ENCODE measurements at places on chromosomes 7 and 10.

DNA sequence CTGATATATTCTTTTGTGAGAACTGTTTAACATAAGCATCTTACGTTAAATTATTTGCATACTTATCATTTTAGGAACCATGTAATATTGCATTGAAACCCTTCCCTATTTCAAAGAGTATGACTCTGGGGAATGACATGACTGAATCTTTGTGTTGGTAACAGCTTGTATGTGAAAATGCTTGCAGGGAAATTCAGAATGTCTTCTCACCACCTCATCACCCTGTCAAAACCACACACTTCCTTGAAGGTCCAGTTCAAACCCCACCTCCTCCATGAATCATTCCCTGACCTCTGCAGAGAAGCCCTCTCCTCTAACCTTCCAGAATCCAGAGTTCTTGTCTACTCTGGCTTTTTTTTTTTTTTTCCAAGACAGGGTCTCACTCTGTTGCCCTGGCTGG is 26.3 kb upstream of the NKX2-3 start:
- no peak for DNase-seq

GRCh38 chr7:52211930-52212329 is 823.5 kb upstream of the POM121L12 start:
- DNase-seq, result no peak

- no peak for DNase-seq
Measured at GRCh38 chr10:115044891-115045290, 48.3 kb upstream of the ATRNL1 start.

GRCh38 chr10:98963608-98964007 is 272.0 kb downstream of the HPSE2 start:
- DNase-seq, result no peak

- DNase-seq, result no peak
Measured at GRCh38 chr10:113410618-113411017, 142.2 kb upstream of the HABP2 start.

DNA sequence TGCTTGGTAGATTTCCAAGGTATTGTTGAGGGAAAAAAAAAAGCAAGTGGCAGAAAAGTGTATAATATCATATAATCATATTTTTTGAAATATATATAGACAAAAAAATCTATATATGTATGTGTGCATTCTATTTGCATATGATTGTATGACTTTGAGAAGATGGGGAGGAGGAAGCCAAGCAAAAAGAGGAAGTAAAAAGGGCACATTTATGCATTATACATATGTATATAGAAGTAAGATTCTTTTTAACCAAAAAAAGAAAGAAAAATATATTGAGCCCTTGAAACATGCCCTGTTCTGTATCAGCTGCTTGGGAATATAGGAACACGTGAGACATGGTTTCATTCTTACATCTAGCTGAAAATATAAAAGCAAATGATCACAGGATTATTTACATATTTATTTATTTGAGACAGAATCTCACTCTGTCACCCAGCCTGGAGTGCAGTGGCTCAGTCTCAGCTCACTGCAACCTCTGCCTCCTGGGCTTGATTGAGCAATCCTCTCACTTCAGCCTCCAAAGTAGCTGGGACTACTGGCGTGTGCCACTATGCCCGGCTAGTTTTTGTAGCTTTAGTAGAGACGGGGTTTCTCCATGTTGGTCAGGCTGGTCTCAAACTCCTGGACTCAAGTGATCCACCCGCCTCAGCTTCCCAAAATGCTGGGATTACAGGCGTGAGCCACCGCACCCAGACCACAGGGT is 18.0 kb upstream of the SLF2 start:
- no peak for DNase-seq

DNA sequence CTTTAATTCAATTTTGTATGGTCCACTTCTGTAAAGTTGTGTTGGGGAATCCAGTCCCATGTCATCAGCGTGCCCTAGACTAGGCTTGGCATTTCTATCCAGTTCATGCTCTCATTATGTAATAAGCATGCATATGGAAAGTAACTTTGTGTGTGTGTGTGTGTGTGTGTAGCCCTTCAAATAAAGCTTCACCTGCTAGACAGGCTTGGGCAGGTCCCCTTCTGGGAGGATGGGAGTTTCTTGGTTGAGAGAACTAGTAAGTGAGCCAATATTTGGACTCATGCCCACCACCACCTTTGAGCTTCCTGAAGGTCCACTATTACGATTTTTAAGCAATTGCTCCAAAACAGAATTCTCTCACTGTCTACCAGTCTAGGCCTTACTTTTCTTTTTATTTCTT is 6.9 kb downstream of the BZW2 start:
- no peak for DNase-seq

DNA sequence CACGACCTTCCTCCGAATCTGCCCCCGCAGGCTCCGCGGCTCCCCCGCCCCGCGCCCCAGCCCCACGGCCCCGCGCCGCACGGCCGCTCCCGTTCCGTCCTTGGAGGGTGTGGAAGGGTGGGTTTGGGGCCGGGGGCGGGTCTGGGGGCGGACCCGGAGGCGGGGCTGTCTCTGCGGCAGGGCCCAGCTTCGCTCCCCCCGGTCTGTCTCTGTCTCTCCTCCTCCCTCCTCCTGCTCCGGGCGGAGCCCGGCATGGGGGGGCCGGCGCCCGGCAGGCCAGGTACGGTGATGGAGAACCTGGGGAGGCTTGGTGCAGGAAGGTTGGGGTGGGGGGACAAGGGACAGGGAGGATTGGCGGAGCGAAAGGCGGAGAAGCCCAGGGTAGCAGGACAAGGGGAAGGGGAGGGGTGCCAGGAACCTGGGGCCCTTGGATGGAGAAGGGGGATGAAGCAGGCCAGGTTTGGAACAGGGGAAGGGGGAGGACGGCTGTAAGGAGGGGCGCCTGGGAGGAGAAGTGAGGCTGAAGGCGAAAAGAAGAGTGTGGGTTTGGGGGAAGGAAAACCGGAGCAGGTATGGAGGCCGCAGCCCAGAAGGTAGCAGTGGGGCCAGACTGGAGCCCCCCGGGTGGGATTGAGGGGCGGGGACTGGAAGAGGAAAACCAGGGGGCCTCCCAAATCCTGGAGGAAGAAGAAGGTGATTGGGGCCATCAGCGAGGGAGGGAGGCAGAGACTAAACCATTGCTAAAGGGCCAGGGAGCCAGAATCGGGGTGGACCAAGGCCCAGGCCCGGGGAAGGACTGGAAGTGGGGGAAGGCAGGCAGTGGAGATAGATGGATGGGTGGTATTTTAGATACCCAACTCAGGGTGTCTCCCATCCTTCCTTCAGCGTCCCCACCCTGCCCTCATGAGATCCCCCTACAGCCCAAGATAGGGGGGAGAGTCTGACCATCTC is at the start of gene NYAP1:
TSS of gene NYAP1 (plus strand) at position 206 of the 951 bp plus-strand sequence. CDS start 1,385 bp downstream, outside the sequence.
- DNase-seq, result peak; percentile 42

- DNase-seq, result no peak
Measured at GRCh38 chr7:91311839-91312238, 47.6 kb downstream of the FZD1 start.

- DNase-seq, result no peak
Measured at GRCh38 chr10:117362313-117362712, 12.9 kb downstream of the PDZD8 start.

DNA sequence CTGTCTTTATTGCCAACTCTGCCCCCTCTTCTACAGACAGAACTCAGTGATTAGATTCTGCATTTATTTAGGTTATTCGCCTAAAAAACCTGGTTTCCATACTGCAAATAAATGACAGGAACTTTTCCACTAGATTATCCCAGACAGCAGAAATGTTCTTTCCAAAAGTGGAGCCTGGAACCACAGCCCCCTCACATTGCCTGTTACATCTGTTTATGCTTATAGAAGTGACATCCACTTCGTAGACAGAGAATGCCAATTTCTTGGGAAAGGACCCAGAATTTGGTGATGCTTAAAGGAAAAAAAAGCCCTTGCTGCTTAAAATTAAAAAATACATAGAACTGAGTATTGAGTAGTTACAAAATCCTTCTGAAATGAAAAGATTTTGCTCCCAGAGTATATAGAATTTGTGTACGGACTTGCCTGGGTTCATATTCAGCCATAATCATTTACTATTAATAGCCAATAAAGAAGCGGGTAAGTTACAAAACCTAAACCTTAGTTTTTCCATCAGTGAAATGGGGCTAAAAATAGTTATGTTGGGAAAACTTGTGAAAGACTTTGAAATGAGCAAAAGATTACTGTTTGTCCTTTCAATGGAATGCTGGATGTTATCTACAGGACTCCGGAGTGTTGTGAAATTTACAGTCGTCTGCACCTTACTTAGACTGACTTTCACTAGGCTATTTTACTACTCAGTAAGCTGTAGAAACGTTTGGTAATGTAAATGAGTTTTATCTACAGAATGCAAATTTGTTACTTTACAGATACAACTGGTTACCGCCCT is 1.1 kb upstream of the PPP1R9A start:
- DNase-seq, result no peak

DNA sequence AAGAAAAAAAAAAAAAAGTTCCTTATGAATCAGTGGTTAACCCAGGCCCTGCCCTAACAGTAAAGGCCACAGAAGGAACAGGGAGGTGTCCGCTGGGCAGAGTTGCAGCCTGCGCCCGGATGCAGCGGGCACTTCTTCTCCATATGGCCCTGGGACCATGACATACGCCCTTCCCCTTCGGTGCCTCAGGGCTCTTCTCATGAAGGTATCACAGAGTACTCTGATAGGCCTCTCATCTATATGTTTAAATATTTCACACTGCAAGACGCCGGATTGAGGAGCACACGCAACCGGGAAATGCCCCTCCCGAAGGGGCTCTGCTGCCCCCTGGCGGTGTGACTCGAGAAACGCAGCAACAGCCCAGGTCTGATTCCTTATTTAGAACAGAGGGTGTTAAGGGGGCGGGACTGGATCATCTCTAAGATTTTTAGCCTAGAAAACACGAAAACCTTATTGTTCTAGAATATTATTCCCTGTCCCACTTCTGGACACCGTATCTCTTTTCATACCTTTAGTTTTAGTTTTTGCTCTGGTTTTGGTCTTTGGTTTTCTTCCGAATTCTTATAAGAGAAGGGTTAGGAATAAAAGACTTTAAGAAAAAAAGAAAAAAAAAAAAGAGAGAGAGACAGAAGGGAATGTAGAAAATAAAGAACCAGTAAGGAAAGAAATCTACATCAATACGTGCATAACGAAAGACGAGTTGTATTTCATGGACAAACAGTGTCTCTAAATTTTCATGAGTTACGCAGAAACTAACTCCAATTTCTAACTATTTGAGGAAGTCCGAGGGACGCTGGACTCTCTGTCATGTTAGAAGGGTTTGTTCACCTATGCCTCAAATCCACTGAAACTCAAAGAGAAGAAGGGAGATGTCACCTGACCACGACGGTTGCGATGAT is 12.0 kb downstream of the DAGLB start:
- DNase-seq, result peak; percentile 57

- DNase-seq, result peak; percentile 10
Measured at GRCh38 chr10:69802424-69803161, 887 bp downstream of the COL13A1 start.

DNA sequence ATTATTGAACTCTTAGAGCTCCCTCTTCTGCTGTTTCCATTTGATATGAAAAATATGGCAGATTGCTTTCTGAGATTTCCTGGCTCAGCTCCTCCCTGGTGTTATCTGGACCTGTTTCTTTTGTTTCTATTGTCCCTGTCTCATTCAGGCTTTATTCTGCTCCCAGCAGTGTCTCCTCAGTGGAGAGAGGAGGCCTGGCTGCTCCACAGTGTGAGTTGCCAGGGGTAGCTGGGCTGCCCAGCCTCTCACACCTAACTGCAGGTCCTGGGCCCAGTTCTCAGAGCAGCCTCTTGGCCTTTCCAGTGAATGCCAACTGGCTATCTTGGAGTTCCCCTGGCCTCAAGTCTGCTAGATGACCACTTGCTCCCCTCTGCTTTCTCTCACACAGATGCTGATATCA is 127.0 kb downstream of the VPS41 start:
- DNase-seq, result no peak

- DNase-seq, result no peak
Measured at GRCh38 chr7:124720195-124720594, 45.4 kb downstream of the GPR37 start.

GRCh38 chr7:131600085-131600881 is 43.9 kb upstream of the PODXL start:
- DNase-seq, result no peak

- DNase-seq, result no peak
Measured at GRCh38 chr10:110496553-110497437, 912 bp upstream of the DUSP5 start.

DNA sequence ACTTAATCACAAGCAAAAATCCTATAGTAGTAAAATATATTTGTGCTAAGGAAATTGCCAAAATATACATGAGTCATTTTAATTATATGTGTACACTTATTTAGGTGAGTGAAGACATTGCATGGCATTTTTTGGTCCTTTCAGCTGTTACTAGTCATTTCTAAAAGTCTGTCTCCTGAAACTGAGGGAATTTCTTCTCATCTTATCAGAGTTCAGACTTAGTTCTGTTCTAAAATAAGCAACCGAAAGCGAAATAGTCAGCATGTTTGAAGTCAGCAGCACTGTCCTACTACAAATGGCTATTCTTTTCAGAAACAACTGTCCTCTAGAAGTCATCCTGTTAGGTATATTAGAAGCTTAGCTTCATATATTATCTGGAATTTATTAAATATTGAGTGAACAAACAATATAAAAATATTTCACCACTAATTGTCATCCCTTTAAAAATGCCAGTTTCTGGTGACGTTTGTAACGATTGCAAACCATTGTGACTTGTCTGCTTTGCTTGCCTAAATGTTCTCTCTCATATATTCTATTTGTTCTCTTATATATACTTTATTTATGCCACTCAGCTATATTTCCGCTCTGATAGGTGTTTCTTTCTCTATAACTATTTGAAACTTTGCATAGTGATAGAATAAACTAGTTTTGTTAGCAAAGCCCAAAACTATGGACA is 227.4 kb upstream of the KAT6B start:
- no peak for DNase-seq

- no peak for DNase-seq
Measured at GRCh38 chr7:101494602-101495329, 132.1 kb downstream of the COL26A1 start.

DNA sequence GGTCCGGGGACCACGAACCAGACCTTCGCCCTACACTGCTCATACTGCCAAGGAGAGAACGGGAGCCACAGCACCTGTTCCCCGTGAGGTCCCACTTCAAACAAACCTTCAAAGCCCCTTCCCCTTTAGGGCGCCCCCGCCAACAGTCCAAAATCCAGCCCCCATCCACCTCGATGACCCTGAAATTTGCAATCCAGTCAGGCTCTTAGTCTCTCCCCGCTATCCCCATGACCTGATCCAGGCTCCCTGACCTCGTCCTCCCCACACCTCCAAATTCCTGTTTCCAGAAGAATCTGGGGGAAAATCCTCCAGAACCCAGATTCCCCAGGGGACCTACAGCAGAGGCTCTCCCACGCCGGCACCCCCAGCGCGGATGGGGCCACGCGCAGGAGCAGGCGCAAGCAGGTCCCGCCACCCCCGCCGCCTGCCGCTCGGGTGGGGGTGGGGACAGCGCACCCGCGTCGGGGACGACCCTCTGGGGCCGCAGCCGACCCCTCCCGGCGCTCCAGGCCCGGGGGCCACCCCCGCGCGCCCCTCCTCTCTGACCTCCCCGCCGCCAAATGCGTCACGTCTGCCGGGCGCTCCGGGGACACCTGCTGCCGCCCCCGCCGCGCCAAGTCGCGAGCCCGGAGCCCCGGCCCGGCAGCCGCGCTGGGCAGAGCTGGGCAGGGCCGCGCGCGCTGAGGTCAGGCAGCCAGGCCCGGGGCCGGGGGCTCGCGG is 753 bp downstream of the CAMK2B start:
- no peak for DNase-seq
